Activated T-helper 1 cell treated with anti-CD3 and anti-CD28 coated beads, Interleukin-12 subunit alpha, Interleukin-12 subunit beta, Interleukin-2, Interleukin-4 antibody, amounts not matched to agents 30 ng/mL and 10 ng/mL and 1 ng/mL, durations not matched to agents 14 hours and 24 hours and 36 hours (primary cell): ENCODE measurements at places on chromosomes 5 and 9. TPM values are rescaled to one million over a fixed set of nuclear protein-coding genes. Genes with fewer than 3 reads are reported as not detected.

DNA sequence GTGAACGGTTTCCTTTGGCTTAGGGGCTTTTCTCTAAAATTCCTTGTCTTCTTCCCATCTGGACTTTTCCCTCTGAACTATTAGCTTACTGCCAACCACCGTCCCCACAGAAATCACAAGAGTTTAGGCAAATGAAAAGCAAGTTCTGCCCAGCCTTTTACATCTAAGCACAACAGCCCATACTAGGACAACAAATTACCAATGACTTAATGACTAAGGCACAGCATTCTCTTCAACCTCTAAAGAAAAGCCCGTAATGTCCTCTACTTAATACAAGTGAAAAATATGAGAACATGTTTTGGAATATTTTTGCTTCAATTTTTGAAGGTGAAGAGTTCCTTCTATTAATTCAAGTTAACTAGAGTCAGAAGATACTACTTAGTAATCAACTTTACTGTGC is 1.2 kb downstream of the ZBTB5 start:
- H3K27me3 ChIP-seq: no peaks in the 10 kb centered on the region
- no peak for DNase-seq
- peaks cover 47% of the 10 kb centered on the region for H3K4me1 ChIP-seq
- peak overlapping the region; percentile 97 for H3K4me3 ChIP-seq

GRCh38 chr5:89282554-89283510 is 399.8 kb upstream of the MEF2C start:
- no peak for DNase-seq
- no peak overlapping the region for H3K4me3 ChIP-seq
- H3K36me3 ChIP-seq: no peaks in the 10 kb centered on the region
- no peaks in the 10 kb centered on the region for H3K4me1 ChIP-seq
- no peak overlapping the region for H3K27ac ChIP-seq

TMEM161B gene
- total RNA-seq: 26.6 and 28.4 TPM in 2 replicates

PCDHA7 gene
- not detected in 2 replicates for total RNA-seq

SYNPO gene
- not detected in 2 replicates for total RNA-seq

TRAF1 gene
- total RNA-seq: 136 and 138 TPM in 2 replicates

FCN1 gene
- total RNA-seq: not detected in 2 replicates

ALDH1A1 gene
- not detected in 2 replicates for total RNA-seq

FOXD4L5 gene
- total RNA-seq: 0.08 and 0.27 TPM in 2 replicates
